ENCODE measurements at places on chromosomes 2 and 18. TPM values are rescaled to one million over a fixed set of nuclear protein-coding genes. Genes with fewer than 3 reads are reported as not detected.

DNA sequence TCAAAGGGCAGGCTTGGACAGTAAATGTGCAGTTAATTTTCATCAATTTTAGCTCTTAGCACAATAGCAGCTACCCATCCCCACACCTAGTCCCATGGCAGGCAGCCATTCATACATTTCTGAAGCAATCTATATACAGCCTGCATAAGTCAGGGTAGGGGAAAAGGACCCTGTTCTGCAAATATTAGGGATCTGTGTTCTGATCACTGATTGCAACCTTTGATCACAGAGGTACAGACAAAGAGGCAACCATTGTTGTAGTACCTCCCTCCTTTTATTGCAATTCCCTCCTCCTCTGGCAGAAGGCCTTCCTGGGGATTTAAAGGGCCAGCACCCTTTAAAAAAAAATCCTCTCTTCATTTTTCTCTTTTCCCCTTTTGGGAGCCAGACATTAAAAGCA, 58.3 kb downstream of the KANSL1L start:
- H3K4me1 ChIP-seq, result peaks cover 12% of the 10 kb centered on the region
- DNase-seq, result no peak
- no peak overlapping the region for H3K4me3 ChIP-seq
- no peak overlapping the region for H3K27ac ChIP-seq

GRCh38 chr2:72126186-72127100, 21.2 kb downstream of the CYP26B1 start:
- H3K4me3 ChIP-seq, result no peak overlapping the region
- no peaks in the 10 kb centered on the region for H3K27me3 ChIP-seq
- no peaks in the 10 kb centered on the region for H3K36me3 ChIP-seq

GRCh38 chr2:220014961-220015360, 387.5 kb downstream of the SLC4A3 start:
- no peak for DNase-seq
- H3K27me3 ChIP-seq, result no peaks in the 10 kb centered on the region
- H3K36me3 ChIP-seq, result no peaks in the 10 kb centered on the region
- no peaks in the 10 kb centered on the region for H3K4me1 ChIP-seq
- H3K27ac ChIP-seq, result no peak overlapping the region

GRCh38 chr2:240384711-240385450, 50.6 kb upstream of the GPC1 start:
- no peaks in the 10 kb centered on the region for H3K36me3 ChIP-seq
- no peak overlapping the region for H3K4me3 ChIP-seq
- H3K27ac ChIP-seq, result no peak overlapping the region

- H3K4me3 ChIP-seq, result no peak overlapping the region
- no peaks in the 10 kb centered on the region for H3K4me1 ChIP-seq
- no peak for DNase-seq
- H3K36me3 ChIP-seq, result no peaks in the 10 kb centered on the region
- H3K27me3 ChIP-seq, result no peaks in the 10 kb centered on the region
- H3K27ac ChIP-seq, result no peak overlapping the region
Measured at GRCh38 chr2:165417009-165417408, 52.5 kb upstream of the CSRNP3 start.

DNA sequence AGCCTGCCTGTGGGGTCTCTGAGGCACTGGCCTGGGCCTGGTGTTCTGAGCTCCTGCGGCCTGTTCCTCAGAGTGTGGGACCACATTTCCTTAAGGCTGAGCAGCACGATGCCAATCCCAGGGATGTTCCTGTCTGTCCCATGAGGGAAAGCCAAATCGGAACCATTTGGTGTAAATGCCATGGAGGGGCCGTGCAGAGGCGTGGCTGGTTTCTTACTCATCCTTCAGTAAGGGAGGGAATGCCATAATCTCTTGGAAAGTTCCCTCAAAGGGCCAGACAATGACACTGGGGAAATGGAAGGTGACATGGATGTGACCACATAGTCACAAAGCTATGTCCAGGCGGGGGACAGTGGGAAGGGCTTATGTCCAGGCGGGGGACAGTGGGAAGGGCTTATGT, 14.4 kb upstream of the PTMA start:
- no peak for DNase-seq
- H3K36me3 ChIP-seq, result no peaks in the 10 kb centered on the region
- H3K27me3 ChIP-seq, result no peaks in the 10 kb centered on the region
- no peaks in the 10 kb centered on the region for H3K4me1 ChIP-seq
- no peak overlapping the region for H3K4me3 ChIP-seq

GRCh38 chr2:9941196-9941995, 10.1 kb upstream of the GRHL1 start:
- no peak overlapping the region for H3K27ac ChIP-seq
- no peaks in the 10 kb centered on the region for H3K27me3 ChIP-seq
- no peak for DNase-seq
- H3K36me3 ChIP-seq, result no peaks in the 10 kb centered on the region

DHRS9 gene
- 0.27 TPM for polyA plus RNA-seq

NAT8 gene
- polyA plus RNA-seq, result 0.09 TPM
